ENCODE measurements at places on chromosomes 13 and 19.

DNA sequence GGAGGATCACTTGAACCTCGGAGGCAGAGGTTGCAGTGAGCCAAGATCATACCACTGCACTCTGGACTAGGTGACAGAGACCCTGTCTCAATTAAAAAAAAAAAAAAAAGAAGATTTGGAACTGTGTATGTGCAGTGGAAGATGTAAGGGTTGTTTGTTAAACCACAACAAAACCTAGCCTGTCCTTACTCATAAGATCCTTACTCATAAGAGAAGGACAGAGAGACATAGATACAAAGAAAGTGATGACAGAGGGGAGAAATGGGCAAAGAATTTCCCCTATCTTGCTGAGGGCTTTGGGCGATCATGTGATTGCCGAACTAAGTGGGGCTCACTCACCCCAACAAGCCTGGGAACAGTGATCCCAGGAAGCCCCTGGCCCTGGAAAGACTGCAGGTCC lies 7.9 kb downstream of the ITPKC start:
- DNase-seq = no peak

GRCh38 chr19:8515317-8515716 lies 1.4 kb upstream of the ZNF414 start:
- no peak for DNase-seq

DNA sequence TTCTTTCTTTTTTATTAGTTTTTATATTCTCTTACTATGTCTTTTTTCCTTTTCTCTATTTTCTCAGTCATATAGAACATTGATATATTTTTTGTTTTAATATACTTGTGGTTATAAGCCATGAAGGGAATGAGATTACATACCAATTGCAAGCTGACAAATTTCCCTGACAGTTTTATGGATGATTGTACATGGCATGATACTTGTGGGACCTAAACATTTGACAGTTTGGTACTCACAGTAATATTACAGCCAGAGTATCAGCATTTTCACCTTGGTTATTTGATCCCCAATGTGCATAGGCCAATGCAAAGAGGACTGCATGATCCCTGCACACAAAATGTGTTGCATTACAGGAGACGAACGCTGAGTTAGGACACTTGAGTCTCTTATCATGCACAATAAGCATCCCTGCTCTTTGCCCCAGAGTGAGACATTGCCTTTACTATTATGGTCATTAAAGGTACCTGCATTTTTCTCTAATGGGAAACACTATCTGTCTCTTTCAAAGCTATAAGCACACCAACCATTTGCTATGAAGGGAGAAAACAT lies 713.4 kb upstream of the PCDH20 start:
- DNase-seq = no peak

- no peak for DNase-seq
These were observed 16.3 kb downstream of the ELAVL1 start for GRCh38 chr19:7989071-7989575.

DNA sequence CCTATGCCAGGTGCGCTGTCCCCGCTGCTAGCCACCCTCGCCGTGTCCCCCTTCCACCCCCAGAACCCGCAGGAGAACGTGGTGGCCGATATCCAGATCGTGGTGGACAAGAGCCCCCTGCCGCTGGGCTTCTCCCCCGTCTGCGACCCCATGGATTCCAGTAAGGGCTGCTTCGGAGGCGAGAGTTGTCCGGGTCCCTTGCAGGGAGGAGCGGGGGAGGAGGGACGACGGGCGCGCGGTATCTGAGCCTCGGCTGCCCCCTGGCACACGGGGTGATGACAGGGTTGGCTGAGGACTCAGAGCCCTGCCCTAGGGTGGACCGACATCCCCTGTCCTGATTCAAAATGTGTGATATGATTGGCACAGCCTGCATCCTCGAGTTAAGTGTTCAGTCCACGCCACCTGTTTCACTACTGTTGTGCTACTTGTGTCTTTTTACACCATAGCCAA lies 653 bp downstream of the MVB12A start:
- DNase-seq = peak; percentile 69

GRCh38 chr13:82432949-82433348 lies 1449.3 kb downstream of the SLITRK1 start:
- DNase-seq = no peak

- DNase-seq = peak; percentile 38
These were observed at the start of gene KHSRP for GRCh38 chr19:6424195-6424938. Gene KHSRP (minus strand): TSS chr19:6424811. CDS start chr19:6424701, 110 bp downstream.

GRCh38 chr19:9741476-9742171 lies 26.9 kb downstream of the ZNF846 start:
- DNase-seq = no peak

GRCh38 chr19:39254531-39255345 lies 6.1 kb upstream of the IFNL4 start:
- DNase-seq = no peak

DNA sequence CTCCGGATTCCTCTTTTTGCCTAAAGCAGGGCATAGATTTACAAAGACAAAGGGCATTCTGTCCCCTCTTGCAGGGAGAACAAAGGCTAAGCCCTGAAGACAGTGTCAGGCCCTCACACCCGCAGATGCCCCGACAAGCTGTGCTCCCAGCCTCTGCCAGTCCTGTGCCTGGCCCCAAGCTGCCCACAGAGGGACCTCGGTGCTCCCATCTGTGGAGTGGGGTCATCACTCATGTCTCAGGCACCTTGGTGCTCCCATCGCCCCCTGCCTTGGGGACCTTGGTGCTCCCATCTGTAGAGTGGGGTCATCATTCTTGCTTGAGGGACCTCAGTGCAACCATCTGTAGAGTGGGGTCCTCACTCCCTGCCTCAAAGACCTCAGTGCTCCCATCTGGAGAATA lies 24.3 kb downstream of the C13orf46 start:
- DNase-seq = no peak

GRCh38 chr13:56886398-56886797 lies 254.3 kb upstream of the PRR20A start:
- no peak for DNase-seq

- DNase-seq = peak; percentile 54
These were observed 12.4 kb downstream of the MAST3 start for GRCh38 chr19:18109733-18110608.

Data from RPMI8226 (cell line).